ENCODE measurements at places on chromosomes 2 and 18.

DNA sequence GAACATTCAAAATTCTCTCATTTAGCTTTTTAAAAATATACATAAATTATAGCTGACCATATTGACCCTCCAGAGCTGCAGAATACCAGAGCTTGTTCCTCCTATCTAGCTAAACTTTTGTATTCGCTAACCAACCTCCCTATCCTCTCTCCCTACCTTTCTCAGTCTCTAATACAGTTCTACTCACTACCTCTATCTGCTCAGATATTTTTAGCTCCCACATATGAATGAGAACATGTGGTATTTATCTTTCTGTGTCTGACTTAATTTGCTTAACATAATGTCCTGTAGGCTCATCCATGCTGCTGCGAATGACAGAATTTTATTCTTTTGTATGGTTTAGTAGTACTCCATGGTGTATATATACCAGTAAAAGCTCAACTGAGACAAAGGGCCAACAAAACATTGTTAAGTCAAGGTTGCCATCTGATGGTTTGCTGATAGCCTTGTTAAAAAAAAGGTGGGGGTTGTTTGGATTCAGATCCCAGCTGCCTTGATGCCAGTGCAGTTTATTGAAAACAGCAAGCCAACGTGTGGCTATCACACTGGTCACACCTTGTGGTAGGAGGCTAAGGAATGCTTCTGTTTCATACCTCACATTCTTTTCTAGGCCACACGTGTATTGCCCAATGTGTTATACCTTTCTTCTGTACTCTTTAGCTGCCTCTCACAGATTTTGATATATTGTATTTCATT, 101.5 kb downstream of the VWA3B start:
- no peaks in the 10 kb centered on the region for H3K4me1 ChIP-seq
- no peaks in the 10 kb centered on the region for H3K36me3 ChIP-seq
- no peak overlapping the region for H3K27ac ChIP-seq

DNA sequence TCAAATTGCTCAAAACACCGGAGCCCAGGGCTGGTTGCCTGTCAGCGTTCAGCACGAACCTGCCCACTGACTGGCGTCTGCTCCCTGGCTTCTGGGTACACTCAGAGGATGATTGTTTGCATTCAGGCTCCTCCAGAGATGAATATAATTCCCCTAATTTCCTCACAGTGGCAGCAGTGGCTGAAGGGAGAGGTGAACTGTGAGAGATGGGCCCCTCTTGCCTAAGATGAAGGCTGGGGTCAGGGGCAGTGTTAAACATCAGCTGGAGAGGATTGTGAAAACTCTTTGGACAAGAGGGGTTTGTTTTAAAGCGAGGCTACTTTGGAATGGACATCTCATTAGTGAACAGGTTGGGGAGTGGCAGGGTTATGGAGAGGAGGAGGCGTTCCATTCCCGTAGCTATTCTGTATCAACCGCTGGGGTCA, 31.0 kb downstream of the TCF7L1 start:
- H3K4me3 ChIP-seq = no peak overlapping the region
- no peak overlapping the region for H3K27ac ChIP-seq

DNA sequence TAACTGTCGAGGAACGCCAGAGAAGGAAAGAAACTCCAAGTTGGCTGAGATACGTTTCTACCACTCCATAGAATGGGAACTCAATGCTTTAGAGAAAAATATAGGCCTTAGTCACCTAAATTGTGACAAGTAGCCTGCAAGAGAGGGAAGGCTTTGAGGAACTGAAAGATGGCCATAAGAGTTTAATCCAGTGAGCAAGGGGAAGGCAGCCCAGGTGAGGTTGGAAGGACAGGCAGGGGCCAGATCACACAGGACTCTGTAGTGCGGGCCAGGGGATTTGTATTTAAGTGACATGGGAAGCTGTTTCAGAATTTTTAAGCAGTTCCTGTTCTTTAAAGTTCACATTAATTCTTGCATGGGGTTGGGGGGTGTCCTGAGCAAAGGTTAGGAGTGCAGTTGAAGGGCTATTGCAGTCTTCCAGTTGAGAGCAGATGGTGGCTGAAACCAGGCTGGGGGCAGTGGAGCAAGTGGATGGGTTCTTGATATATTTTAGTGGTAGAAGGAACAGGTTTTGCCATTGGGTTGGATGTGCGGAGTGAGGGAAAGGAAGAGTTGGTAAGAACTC, 138.9 kb upstream of the PELI1 start:
- DNase-seq = no peak
- H3K4me1 ChIP-seq = peaks cover 9% of the 10 kb centered on the region
- peak overlapping the region; percentile 29 for H3K27ac ChIP-seq
- H3K4me3 ChIP-seq = no peak overlapping the region
- no peaks in the 10 kb centered on the region for H3K27me3 ChIP-seq

DNA sequence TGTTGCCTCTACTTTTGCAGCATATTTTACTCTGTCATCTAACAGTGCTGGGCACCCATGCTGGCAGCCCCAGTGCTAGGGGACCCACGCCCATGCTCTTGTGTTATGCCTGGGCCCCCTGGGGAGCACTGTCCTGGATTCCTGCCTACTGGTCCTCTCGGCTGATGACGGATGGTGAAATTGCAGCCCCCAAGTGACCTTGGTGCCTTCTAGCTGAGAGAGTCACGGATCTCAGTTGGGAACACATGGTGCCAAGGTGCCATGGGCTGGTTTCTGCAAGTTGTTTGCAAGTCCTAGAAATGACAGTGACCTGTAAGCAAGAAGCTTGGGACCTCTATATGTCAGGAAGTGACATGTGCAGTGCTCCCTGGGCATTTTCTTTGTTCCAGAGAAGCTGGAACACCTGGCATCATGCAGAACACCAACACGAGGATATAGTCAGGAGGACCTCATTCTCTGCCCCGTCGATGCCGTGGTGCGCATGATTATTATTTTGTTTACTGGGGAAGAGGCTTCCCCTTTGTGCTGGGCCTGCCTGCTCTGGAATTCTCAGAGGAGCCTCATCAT, 187.6 kb downstream of the LDLRAD4 start:
- no peaks in the 10 kb centered on the region for H3K4me1 ChIP-seq
- DNase-seq = no peak
- H3K4me3 ChIP-seq = no peak overlapping the region
- no peak overlapping the region for H3K27ac ChIP-seq
- H3K36me3 ChIP-seq = no peaks in the 10 kb centered on the region

GRCh38 chr2:44097322-44097907, 71.3 kb upstream of the PPM1B start:
- H3K27me3 ChIP-seq = no peaks in the 10 kb centered on the region
- peaks cover 18% of the 10 kb centered on the region for H3K4me1 ChIP-seq
- H3K36me3 ChIP-seq = no peaks in the 10 kb centered on the region
- H3K4me3 ChIP-seq = no peak overlapping the region
- H3K27ac ChIP-seq = peak overlapping the region; percentile 61

GRCh38 chr2:46252891-46253659, 44.1 kb upstream of the EPAS1 start:
- no peak overlapping the region for H3K27ac ChIP-seq
- H3K27me3 ChIP-seq = no peaks in the 10 kb centered on the region
- H3K36me3 ChIP-seq = no peaks in the 10 kb centered on the region
- peak; percentile 77 for DNase-seq
- H3K4me3 ChIP-seq = no peak overlapping the region

DNA sequence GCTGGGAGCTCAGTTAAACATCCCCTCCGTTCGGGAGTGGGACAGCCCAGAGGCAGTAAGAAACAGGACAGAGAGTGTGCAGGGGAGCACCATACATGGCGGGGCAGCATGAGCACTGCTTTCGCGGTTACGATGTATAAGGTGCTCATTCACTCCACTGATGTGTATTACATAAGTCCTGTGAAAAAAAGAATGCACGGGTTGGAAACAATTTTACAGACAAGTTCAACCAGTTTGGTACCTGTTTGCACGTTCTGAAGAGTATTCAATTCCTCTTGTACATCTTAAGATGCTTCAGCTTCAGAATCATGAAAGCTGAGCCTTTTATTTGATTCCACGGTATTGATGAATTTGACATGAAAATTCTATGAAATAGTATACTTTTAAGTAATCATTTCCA, 97.8 kb upstream of the NETO1 start:
- no peaks in the 10 kb centered on the region for H3K36me3 ChIP-seq
- no peaks in the 10 kb centered on the region for H3K4me1 ChIP-seq
- no peak overlapping the region for H3K27ac ChIP-seq
- no peak for DNase-seq
- no peak overlapping the region for H3K4me3 ChIP-seq
- no peaks in the 10 kb centered on the region for H3K27me3 ChIP-seq

DNA sequence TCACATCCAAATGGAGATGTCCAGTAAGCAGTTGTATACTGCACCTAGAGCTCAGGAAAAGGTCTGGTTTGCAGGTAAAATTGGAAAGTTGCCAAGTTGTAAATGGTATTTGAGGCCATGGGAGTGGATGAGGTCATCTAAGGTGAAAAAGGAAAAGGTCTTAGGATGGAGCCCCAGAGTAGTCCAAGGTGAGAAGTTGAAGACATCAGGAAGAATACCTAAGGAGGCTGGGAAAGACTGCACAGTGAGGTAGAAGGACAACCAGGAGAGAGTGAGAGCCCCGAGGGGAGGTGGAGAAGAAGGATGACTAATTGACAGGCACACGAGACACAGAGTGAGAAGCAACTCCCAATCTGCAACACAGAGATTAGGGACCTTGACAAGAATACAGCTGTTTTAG, 10.7 kb downstream of the DPP4 start:
- no peak overlapping the region for H3K4me3 ChIP-seq
- peaks cover 2% of the 10 kb centered on the region for H3K4me1 ChIP-seq
- H3K36me3 ChIP-seq = no peaks in the 10 kb centered on the region
- no peak overlapping the region for H3K27ac ChIP-seq
- H3K27me3 ChIP-seq = no peaks in the 10 kb centered on the region

DNA sequence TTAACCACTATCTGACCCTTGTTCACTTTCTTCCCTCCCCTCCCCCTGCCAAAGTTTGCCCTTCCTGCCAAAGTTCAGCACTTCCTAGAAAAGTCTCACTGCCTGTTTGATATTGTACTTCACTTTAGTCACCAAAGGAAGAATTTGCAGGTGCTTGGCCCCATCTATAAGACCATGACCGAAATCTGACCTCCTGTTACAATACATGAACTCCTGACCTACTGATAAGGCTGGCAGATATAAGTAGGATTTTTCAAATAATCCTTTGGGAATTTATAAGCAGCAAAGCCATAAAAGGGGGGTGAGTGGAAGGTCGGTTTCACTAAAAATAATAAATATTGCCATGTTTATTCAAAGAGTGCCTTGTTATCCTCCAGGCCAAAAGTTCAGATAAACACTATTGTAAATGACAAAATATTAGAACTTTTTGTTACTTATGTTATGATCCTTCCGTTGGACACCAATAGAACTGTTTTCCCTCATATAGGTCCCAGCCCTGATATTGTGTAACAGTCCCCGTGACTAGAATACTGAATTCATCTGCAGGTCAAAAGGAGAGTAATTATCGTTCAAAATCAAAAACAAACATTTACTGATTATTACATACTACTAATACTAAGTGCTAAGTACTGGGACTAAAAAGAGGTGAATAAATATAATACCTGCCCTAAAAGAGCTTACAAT, 277.6 kb downstream of the EXOC6B start:
- no peak overlapping the region for H3K4me3 ChIP-seq
- H3K36me3 ChIP-seq = no peaks in the 10 kb centered on the region
- no peaks in the 10 kb centered on the region for H3K4me1 ChIP-seq
- DNase-seq = no peak

DNA sequence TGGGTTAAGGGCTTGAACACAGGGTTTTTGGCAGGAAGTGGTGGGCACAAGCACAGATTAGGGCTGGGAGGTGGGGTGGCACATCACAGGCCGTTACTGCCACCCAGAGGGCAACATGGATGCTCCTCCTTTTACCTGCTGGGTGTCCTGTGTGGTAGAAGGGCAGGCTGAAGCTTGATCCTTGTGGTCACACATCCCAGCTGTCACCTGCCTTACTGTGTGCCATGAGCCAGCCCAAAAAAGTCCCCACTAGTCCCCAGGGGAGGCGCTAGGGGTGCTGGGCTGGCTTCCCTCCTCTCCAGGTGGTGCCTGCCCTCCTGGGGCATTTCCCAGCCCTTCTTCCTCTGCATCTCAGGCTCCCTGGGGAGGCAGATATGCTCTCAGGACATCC, 50.5 kb upstream of the ALPP start:
- peaks cover 23% of the 10 kb centered on the region for H3K4me1 ChIP-seq
- H3K27ac ChIP-seq = no peak overlapping the region
- no peak for DNase-seq
- no peak overlapping the region for H3K4me3 ChIP-seq
- H3K36me3 ChIP-seq = peaks cover 12% of the 10 kb centered on the region

DNA sequence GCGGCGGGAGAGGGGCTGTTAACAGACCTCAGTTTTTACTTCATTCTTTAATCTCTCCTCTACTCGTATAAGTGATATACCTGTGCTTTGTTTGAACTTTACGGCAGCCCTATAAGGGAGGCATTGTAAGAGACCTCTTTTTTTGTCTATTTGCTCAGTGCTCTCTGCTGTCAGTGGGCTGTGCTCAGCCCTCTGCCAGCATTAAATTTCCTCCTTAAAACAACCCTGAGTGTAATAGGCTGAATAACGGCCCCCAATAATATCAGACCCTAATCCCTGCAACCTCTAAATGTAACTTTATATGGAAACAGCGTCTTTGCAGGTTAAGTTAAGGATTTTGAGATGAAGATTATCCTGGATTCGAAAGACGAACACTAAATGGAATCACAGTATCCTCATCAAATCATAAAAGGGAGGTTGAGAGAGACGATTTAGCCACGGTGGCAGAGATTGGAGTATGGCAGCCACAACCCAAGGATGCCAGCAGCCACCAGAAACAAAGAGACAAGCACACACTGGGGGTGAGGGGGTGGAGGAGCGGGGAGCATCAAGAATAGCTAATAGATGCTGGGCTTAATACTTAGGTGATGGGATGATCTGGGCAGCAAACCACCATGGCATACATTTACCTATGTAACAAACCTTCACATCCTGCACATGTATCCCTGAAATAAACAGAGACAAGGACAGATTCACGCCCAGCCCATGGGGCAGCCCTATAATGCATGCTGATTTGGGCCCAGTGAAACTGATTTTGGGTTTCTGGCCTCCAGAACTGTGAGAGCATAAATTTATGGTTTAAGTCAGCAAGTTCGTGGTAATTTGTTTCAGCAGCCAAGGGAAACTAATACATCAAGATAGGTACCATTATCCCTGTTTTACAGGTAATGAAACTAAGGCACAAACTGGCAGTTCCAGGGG, 894 bp upstream of the FARSB start:
- no peaks in the 10 kb centered on the region for H3K36me3 ChIP-seq
- no peak for DNase-seq
- no peak overlapping the region for H3K27ac ChIP-seq
- peaks cover 6% of the 10 kb centered on the region for H3K4me1 ChIP-seq
- H3K4me3 ChIP-seq = peak overlapping the region; percentile 48

DNA sequence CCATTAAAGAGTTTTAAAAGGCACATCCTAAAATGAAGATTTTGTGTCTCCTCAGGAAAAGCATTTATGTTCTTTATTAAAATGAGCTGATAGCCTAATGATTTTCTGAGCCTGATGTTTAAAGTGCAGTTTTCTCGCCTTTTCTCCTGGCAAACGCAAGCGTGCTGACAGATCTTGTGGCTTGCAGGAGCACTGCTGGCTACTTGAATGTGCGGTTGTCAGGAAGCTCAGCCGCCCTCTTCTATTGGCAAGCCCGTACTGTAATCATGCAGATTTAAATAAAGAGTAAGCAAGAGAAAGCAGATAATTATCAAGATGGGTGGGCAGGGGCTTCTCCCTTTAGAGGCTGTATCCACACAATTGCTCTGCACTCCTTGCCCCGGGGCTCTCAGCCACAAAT, 139.5 kb upstream of the SPHKAP start:
- H3K36me3 ChIP-seq = no peaks in the 10 kb centered on the region
- no peaks in the 10 kb centered on the region for H3K4me1 ChIP-seq
- DNase-seq = no peak
- no peak overlapping the region for H3K27ac ChIP-seq

All from mesenchymal stem cell (in vitro differentiated cells and primary cell).